ENCODE measurements at places on chromosomes 11 and 22. TPM values are rescaled to one million over a fixed set of nuclear protein-coding genes. Genes with fewer than 3 reads are reported as not detected.
A peak's percentile ranks its signal among the peaks of the same experiment; 100 is the strongest.

GRCh38 chr11:8251616-8252295 lies 11.9 kb downstream of the LMO1 start:
- DNase-seq = no peak

GRCh38 chr11:14422052-14422813 lies 63.2 kb upstream of the RRAS2 start:
- peak; percentile 100 for DNase-seq

MRGPRX4 gene
- total RNA-seq = not detected

LINC01488 gene
- not detected for total RNA-seq

- DNase-seq = no peak
Measured at GRCh38 chr11:19803506-19803998, 90.9 kb downstream of the NAV2 start.

DNA sequence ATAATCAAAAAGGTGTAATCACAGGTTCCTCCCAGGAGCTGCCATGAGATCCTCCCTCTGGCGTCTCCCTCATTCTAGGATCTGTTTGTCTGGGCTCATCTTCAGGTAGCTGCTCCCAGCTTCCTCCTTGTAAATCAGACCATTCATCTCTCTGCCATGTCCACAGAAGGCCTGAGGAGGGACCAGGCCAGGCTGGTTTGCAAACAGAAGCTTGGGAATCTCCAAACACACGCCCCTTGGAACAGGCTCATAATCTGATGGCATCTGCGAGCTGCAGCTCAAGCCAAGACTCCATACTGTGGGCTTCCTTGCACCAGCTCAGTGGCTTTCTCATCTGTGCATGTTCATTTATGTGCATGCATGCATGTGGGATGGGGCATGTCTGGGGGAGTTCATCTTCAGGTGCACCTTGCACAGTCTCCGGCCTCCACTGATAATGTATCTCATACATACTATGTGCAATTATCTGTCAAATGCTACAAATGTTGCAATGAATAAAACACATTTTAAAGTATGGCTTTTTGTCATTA lies 134.9 kb downstream of the NXPE2 start:
- no peak for DNase-seq

- DNase-seq = no peak
Measured at GRCh38 chr11:62882431-62882749, 1.7 kb downstream of the SLC3A2 start.

OR51B4 gene
- total RNA-seq = not detected

INPP5J gene
- under 0.01 TPM for total RNA-seq

GRCh38 chr11:10377183-10377582 lies 72.3 kb downstream of the ADM start:
- no peak for DNase-seq

- no peak for DNase-seq
Measured at GRCh38 chr11:102932678-102933077, 22.9 kb downstream of the MMP13 start.

- no peak for DNase-seq
Measured at GRCh38 chr11:35712533-35712932, 50.0 kb downstream of the TRIM44 start.

CCDC157 gene
- 2.6 TPM for total RNA-seq

VWCE gene
- 13.9 TPM for total RNA-seq

DNA sequence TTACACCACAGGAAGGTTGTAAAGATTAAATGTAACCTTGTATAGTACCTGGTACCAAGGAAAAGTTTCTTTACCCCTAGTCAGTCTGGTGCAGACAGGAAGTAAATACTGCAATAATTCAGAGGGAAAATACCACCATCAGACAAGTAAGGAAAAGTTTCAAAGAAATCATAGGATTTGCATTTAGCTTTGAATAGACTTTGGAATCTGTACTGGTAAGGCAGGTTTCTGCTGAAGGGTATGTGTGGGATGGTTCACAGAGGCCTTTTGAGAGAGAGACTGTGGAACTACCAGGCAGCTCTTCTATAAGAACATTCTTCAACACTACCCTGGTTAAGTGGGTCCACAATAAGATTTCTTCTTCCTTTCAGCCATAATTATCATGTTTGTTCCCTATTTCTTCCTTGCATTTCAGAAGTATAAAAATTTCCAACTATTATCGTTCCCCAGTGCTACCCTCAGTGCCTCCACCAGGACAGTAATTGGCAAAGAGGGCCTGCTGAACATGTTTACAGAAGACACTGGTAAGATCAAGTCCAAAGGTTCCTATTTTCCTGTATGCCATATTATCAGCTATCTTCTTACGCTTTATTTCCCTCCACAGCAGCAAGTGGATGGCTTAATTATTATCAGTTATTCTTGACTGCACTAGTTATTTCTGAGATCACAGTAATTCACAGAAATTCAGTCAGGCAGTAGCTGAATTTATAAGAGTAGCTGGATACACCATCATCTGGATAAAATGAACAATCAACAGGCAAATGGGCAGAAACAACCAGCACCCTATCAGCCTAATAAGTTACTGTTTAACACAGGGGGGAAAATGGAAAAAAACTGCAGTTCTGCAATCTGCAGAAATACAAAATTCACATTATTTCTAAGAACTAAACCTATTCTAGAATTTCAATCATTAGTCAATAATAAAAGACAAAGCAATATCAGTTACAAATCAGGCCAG lies 48.5 kb downstream of the PITPNB start:
- no peak for DNase-seq

TENM4 gene
- 26.4 TPM for total RNA-seq

- no peak for DNase-seq
Measured at GRCh38 chr22:28670756-28671155, 8.9 kb downstream of the TTC28 start.

- no peak for DNase-seq
Measured at GRCh38 chr11:15912291-15912690, 444.1 kb downstream of the SOX6 start.

- DNase-seq = no peak
Measured at GRCh38 chr11:118105657-118106305, 19.0 kb upstream of the SMIM35 start.

DNA sequence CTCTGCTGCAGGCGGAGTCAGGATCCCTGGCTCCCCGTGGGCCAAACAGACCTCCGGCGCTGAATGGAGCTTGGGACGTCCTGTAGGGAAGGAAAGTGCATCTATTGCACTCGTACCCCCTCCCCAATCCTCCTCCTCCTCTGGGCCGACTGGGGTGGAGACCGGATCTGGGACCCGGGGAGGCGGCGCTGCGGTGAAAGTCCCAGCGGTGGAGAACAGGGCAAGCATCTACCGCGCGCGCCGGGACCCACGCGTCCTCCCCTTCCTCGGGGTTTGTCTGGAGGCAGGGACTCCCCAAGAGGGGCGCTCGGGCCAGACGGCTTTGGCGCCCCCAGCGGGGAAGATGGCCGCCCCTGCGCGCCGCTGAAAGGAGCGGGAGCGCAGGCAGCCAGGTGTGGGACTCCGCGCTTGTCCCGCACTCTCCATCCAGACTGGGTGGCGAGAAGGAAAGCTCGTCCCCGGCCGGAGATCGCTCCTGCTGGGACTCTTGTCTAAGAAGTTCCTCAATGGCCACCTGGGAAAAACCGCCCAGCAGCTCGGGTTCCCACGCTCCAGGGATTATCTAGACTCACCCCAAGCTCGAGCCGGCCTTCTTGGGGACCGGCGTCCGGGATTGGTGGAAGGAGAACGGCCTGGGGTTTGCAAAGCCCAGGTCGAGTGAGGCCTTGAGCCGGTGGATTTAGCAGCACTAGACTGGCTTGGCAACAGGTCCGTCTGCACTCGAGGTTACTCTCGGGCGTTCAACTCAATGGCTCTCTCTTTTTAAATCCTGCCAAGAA lies 718 bp downstream of the FADS2 start:
- peak; percentile 21 for DNase-seq

DNA sequence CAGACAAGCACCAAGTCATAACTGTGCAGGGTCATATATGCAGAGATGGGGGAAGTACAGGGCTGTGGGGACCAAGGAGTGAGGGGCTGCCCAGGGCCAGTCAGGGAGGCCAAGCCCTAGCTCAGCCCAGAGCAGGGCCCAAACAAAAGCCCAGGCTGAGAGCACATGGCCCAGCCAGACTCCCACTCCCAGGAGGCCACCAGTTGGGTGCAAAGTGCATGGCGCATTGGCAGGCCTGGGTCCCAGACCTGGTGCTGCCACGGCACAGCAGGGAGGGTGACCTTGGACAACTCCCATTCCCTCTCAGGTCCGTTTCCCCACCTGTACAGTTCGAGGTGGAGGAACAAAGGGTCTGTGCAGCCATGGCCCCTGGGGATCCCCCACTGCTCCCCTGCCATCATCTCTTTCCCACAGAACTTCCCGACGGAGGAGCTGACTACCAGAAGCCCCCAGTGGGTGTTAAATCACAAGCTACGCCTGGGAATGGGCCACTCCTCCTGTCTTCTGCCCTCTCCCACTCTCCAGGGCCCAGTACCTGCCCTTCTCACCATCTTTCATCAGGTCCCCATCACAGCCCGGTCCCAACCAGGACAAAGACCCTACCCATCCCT lies 608 bp downstream of the NIPSNAP1 start:
- no peak for DNase-seq

DNA sequence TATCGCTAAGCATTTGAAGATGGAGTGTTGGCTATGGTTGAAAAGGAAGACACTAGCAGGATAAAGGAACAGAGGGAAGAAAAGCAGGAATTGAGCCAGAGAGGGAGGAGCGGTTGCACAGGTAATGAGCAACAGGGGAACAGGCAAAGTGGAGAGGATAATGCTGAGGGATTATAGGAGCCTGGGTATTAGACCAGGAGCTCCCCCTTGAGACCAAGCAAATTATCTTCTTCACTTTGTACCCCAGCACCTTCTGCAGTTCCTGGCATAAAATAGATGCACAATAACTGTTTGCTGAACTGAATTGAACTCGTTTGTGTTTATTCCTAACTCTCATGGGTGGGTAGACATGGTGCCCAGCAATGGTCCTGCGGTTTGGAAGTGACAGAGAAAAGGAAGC lies 54.6 kb upstream of the OR5P2 start:
- DNase-seq = no peak

KLHL22 gene
- 29.6 TPM for total RNA-seq

- no peak for DNase-seq
Measured at GRCh38 chr11:2202071-2202899, 30.7 kb upstream of the TH start.

DNAJB7 gene
- not detected for total RNA-seq

- peak; percentile 63 for DNase-seq
Measured at GRCh38 chr22:24950272-24950902, 2.1 kb upstream of the KIAA1671 start.

DNA sequence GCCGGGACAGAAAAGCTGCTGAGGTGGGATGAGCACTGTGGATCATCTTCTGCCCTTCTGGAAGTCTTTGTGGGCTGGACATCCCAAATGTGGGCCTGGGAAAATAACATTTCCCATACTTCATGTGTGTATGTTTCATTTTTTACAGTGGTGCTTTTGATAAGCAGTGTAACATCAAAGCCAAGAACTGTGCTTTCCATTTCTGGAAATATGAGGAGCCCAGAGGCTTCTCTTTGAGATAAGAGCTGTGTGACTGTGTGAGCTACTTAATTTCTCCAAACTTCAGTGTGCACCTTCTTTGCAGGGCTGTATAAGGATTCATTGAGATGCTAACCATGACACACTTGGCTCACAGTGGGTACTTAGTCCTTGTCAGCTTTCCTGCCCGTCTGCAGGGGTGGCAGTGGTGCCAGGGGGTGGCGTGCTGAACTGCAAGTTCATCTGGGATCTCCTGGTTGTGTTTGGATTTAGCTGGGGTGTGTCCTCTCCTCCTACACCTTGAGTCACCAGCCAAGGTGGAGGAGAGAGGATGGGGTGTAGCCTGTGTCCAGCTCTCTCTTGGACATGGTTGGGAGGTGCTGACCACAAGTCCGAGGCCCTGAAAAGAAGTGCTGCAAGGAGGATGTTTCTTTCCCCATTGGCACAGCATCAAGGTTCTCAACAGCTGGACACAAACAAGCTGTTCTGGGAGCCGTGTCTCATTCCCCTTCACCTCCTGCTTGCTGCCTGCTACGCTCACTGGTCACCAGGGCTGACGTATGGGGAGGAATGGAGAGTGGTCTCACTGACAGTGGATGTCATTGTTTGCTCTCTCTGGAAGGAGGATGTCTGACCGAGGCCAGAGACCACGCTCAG lies 139.4 kb downstream of the TEAD1 start:
- DNase-seq = peak; percentile 89

DNA sequence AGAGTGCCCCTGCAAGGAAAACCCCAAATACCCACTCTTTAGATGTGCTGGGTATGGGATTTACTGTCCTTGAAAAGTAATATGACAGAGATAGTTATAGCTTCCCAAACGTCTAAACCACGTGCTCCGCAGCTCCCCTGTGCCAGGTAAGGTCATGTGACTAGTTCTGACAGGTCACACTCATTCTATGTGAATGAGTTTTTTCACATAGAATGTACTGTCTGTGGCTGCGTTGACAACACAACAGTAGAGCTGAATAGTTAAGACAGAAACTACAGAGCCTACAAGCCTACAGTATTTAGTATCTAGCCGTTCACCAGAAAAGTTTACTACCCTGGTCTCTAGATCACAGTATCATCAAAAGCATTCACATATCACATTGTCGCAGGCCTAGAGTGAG lies 236.2 kb downstream of the ETS1 start:
- no peak for DNase-seq

- DNase-seq = peak; percentile 96
Measured at GRCh38 chr11:124898263-124898680, 607 bp upstream of the ROBO4 start.

- DNase-seq = no peak
Measured at GRCh38 chr11:65506772-65507505, 8.1 kb downstream of the MALAT1 start.

UPK3A gene
- total RNA-seq = not detected

CBLIF gene
- not detected for total RNA-seq

GRCh38 chr22:19849835-19850762 lies 4.6 kb downstream of the GNB1L start:
- no peak for DNase-seq

OR2AT4 gene
- total RNA-seq = not detected

INS gene
- not detected for total RNA-seq

DNA sequence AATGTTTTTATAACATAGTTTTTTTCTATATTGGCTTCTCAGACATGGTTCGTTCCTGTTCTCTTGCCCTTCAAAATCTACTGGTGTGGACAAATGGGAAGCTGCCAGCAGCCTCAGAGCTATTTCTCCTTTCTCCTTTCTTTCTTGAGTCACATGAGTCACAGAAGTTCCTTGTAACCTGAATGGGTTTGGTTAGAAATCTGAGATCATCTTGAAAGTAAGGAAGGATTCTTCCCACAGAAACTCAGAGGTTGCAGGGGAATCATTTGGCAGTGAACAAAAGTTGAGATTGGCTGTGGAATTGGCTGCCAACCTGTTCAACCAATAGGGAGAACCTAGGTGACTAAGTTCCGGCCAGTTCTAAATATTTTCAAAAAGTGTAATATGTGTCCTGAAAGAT lies 12.5 kb downstream of the PLET1 start:
- DNase-seq = peak; percentile 58

- DNase-seq = no peak
Measured at GRCh38 chr11:120457996-120458395, 53.6 kb upstream of the GRIK4 start.

GRCh38 chr11:34558211-34558610 lies 44.6 kb upstream of the ELF5 start:
- DNase-seq = no peak

Measured in fibroblast of the aortic adventitia (primary cell).